ENCODE measurements at places on chromosomes 16 and 17.

- DNase-seq = no peak
Observed at GRCh38 chr16:88705076-88705684, 1.0 kb downstream of the RNF166 start.

- no peak for DNase-seq
Observed at GRCh38 chr17:76120658-76121008, 17.0 kb upstream of the EXOC7 start.

GRCh38 chr17:82457073-82457928, 1.2 kb upstream of the NARF start:
- DNase-seq = no peak

- no peak for DNase-seq
Observed at GRCh38 chr17:373613-374230, 21.1 kb upstream of the RPH3AL start.

- DNase-seq = peak; percentile 40
Observed at GRCh38 chr16:86761111-86762031, 183.0 kb downstream of the FOXL1 start.

GRCh38 chr17:50354776-50355175, 8.8 kb downstream of the XYLT2 start:
- DNase-seq = no peak

GRCh38 chr16:14007450-14007849, 63.7 kb upstream of the MRTFB start:
- peak; percentile 12 for DNase-seq

DNA sequence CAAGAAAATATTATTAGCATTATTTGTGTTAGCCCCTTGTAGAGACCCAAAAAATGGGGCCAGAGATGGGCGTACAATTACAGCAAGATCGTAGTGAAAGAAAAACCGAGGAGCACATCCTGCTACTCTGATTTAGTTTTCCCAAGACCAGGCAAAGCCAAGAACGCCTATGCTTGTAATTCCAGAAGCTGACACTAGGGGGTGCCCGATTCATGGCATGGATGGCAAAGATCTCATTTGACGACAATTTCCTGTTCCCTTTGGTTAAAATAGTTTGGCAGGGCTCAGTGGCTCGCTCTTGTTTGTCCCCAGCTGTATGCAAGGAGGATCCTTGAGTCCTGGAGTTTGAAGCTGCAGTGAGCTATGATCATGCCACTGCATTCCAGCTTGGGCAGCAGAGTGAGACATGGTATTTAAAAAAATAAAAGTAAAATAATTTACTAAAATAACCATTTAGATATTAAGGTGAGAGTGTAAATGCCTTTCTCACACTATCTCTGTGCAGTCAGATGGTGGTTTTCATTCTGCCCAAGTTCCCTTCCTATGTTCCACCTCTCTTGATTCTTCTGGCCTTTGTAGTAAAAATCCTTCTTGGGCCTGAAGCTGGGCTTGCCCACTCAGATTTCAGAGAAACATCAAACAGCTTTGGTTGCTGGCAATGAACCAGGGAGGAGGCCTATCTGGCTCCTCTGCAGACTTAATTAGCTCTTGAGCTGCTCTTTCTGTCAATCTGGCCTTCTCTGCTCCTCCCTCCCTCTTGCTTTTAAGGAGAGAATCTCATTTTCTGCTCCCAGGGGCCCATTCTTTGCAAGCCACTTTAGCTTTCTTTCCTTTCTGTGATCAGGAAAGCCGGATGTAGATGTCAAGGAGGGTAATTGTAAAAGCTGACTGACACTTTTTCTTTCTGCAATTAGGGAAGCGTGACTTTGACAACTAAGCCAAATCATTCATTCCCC, 31.2 kb downstream of the TMEM238L start:
- DNase-seq = no peak

DNA sequence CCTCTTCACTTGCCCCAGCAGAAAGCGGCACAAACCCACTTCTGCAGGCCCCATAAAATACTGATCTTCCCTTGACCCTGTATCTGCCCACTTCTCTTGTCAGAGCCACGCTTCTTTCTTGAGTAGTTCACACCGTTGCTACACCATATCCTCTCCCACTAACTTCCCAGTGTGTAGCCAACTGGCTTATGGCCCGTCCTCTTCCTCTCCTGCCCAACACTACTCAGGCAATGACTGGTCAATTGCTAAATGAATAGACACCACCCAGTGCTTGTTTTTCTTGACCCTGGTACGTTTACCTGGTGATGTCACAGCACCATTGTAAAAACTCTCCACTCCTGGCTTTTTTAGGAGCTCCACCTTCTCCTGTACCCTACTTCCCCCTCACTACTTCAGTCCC, 86.9 kb downstream of the NDEL1 start:
- no peak for DNase-seq

- DNase-seq = no peak
Observed at GRCh38 chr16:183005-183404, 2.7 kb downstream of the HBQ1 start.

- DNase-seq = no peak
Observed at GRCh38 chr17:37059493-37059892, 110.7 kb downstream of the AATF start.

DNA sequence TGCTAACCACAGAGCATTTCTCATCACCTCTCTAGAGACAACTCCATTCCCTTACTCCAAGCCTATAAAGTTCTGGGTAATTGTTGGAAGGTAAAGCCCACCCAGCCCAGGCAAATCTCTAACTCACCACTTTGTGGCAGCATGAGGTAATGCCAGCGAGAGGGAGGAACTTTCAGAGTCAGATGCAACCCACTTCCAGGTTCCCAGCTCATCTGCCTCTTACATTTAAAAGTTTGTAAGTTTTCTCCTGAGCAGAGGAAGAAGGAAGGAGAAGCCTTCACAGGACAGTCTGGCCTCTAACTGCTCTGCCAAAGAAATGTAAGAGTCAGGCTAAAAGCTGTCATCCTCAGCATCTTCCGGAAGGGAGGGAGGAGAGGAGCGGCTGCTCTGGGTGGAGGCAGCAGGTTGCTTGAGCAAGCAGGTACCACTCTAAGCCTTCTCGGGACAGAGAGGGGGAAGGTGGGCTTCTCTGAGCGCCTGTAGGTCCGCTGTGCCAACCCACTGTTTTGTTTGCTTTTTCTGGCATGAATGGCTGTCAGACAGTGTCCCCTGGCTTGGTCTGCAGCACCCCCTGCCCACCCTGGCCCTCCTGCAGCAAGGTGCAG, 1.0 kb downstream of the ZNF319 start:
- DNase-seq = no peak

- no peak for DNase-seq
Observed at GRCh38 chr17:36689089-36689667, 87.8 kb downstream of the MRM1 start.

- no peak for DNase-seq
Observed at GRCh38 chr17:76822184-76822778, 45.9 kb upstream of the MGAT5B start.

- DNase-seq = no peak
Observed at GRCh38 chr16:11169641-11170040, 86.4 kb downstream of the SOCS1 start.

- no peak for DNase-seq
Observed at GRCh38 chr16:68009157-68009735, 6.5 kb downstream of the DPEP2NB start.

DNA sequence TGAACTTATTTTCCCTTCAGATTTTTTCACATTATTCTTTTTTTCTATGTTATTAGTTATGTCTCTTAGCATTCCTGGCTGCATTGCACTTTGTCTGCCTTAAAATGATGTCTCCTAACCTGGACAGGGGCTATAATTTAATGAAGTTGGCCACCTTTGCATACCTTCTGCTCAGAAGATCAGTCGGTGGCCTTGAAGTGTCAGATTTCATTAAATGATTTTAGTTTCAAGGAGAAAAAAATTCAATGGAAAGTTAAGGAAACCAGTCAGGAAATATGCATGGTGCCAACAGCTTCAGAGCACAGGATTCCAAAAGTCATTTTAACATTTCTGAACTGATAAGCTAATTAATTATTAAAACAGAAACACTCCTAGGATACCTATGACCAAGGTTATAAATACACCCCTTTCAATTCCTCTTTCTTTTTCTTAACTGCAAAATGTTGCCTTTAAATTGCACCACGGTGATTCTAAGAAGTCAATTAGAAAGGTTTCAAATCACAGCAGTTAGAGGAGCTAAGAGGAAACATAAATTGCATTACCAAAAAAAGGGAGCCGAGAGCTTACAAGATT, 533.4 kb downstream of the KCNJ2 start:
- DNase-seq = no peak
